ENCODE measurements at places on chromosomes 5 and 9.

- no peak for DNase-seq
Observed at GRCh38 chr5:179131321-179131835, 71.2 kb downstream of the ZNF354C start.

GRCh38 chr9:130327781-130328348 is 62.3 kb downstream of the HMCN2 start:
- DNase-seq, result peak; percentile 19

DNA sequence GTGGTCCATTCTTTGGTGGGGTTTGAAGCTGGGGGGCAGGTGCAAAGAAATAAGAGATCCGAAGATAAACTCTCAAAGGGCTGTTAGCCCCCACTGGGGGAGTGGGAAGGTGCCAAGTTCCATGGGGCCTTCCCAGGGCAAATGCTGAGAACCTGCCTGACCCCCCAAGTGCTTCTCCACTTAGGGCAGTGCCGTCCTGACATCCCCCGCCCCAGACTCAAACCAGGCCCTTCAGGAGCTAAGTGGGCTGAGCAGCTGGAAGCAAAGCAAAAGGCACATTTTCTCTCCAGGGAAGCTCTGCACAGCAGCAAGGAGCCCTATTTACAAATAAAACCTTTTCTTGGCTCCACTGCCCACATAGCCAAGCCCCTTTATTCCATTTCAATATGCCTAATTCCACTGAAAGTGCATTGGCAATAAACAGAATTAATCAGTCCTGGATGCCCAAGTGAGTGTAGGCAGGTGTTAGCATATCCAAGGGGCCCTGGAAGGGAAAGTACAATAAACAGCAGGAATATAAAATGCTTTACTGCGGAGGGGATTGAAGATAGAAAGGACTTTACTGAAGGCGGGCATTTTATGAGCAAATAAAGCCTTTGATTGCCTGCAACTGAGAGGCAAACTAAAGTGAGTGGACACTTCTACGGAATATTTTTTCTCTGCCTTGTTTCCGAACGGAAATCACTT is 44.6 kb downstream of the WHRN start:
- DNase-seq, result no peak

- DNase-seq, result no peak
Observed at GRCh38 chr5:6636293-6636692, 3.1 kb downstream of the SRD5A1 start.

GRCh38 chr5:31598640-31599611 is 40.0 kb upstream of the PDZD2 start:
- DNase-seq, result no peak

- no peak for DNase-seq
Observed at GRCh38 chr9:109050444-109050843, 37.1 kb upstream of the CTNNAL1 start.

DNA sequence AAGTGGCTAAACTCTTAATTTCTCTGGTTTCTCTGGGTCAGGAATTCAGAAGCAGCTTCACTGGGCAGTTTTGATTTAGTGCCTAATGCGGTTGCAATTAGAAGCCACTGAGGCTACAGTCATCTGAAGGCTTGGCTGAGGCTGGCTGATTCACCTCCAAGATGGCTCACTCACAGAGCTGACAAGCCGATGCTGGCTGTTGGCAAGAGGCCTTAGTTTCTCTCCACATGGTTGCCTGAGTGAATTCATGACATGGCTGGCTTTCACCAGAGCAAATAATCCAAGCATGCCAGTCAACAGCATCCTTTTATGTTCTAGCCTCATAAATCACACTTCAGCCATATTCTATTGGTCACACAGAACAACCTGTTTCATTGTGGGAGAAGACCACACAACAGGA is 2.8 kb upstream of the CDK7 start:
- no peak for DNase-seq

GRCh38 chr9:114382699-114383520 is 4.9 kb downstream of the AKNA start:
- no peak for DNase-seq

DNA sequence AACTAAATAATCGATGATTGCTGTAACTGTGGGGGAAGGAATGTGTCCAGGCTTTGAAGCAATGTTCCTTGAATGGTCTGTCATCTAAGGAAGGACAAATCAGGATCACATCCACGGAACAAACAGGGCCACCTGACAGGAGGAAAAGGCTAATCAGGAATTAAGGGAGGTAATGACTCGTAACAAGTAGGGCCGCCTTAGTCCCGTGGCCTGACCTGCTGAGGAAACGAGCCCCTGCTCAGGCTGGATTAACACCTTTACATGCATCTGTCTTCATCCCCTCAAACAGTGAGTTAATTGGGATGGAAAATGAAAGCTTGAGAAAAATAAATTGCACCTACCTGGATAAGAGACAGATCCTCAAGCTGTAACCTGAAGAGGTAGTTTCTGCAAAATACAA is 227.8 kb downstream of the SEMA5A start:
- no peak for DNase-seq

- no peak for DNase-seq
Observed at GRCh38 chr9:133238272-133238850, 29.3 kb upstream of the OBP2B start.

DNA sequence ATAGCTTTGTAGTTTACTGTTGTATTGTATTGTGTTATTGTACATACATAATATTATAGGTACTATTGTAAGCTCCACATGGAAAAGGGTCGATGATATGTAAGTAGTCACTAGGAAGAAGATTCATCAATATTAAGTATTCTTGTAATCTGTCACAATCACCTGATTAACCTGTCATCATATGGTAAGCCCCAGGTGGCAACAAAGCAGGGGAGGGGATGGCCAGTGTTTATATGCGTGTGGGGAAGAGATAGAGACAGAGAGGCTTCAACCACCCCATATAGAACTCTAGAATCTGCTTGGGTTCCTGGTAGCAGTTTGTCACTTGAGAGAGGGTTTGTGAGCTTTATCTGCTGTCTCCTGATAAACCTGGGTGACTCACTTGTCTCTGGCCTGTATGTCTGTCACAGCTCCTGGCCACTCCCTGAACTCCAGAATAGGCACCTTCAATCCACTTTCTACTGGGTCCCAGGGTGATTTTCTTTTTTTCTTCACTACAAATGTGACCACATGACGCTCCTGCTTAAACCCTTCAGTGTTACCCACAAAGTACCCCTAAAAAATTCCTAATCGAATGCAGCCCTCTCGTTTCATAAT is 48.9 kb upstream of the CPEB4 start:
- DNase-seq, result no peak

GRCh38 chr9:138040446-138041430 is 163.2 kb downstream of the CACNA1B start:
- no peak for DNase-seq

- DNase-seq, result no peak
Observed at GRCh38 chr9:92617951-92618510, 51.9 kb downstream of the IPPK start.

DNA sequence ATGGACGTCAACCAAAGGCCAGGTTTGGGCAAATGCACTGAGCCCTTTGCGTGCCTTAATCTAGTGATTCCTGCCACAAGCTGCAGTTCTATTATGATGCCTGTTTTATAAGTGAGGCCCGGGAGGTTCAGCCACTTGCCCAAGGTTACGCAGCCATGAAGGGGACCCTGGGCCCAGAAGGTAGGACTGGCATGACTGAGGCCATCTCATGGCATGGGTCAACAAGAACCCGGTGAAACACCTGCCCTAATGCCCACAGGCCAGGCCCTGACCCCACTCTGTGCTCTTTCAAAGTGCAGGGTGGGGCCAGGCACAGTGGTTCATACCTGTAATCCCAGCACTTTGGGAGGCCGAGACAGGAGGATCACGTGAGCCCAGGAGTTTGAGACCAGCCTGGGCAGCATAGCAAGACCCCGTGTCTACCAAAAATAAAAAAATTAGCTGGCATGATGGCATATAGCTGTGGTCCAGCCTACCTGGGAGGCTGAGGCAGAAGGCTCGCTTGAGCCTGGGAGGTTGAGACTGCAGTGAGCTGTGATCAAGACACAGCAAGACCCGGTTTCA is 8.6 kb downstream of the NINJ1 start:
- peak; percentile 39 for DNase-seq

DNA sequence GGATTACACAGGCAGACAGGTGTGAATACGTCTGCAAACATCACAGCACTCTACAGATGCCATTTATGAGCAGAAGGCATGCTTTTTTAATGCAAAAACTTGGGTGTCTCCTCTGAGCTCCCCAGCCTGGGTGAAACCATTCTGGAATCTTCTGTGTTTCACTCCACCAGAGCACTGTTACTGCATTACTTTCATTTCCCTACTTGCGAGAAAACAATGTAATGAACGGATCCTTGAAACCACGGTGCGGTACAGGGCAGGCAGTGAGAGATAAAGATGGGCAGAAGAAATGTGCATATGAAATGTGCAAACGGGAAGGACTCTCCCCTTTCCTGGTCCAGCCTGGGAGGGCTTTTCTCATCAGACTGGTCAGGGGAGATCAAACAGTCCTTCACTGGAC is 584.3 kb upstream of the KLF4 start:
- DNase-seq, result no peak

GRCh38 chr9:89353989-89354388 is 35.7 kb downstream of the SECISBP2 start:
- no peak for DNase-seq

DNA sequence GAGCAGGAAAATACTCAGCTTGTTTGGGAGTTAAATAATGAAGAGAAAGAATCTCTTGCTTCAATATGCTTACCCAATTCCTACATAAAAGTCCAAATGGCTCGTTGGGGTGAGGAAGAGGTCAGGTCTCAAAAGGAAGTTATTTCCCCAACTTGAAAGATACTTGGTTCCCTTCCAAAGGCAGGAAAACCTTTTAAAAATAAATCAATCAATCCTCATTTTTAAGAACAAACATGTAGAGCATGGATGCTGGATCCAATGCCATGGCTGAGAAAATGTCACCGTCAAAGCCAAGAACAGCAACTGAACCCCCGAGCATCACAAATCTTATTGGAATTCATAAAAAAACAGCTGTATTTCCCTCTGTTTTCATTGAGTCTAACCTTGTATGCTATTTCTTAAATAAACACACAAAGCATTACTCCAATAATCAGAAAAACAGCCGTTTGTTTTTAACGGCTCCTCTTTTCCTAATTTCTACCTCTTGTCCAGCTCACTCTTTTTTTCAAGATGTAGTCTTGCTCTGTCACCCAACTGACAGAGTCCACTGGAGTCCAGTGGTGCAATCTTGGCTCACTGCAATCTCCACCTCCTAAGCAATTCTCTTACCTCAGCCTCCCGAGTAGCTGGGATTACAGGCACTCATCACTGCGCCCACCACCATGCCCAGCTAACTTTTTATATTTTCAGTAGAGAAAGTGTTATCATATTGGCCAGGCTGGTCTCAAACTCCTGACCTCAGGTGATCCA is 140.7 kb downstream of the GNA14 start:
- DNase-seq, result no peak

DNA sequence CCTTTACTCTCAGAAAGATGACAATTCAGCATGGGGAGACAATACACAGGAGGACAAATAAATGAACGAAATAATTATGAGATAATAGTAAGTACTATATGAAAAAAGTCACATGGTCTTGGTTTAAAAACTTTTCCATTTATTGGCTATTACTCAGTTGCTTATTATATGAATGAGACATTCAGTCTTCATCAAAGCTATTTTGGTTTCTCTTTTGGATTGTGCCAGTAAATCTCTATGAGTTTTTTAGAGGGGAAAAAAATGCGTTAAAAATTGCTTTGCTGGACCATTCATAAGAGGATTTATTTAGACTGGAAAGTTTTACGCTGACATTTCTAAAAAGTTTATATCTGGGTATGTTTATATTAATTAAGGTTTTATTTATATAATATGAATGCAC is 137.7 kb downstream of the AOPEP start:
- no peak for DNase-seq

GRCh38 chr5:135843571-135844337 is 9.3 kb downstream of the SLC25A48 start:
- DNase-seq, result no peak

- DNase-seq, result no peak
Observed at GRCh38 chr5:153352685-153353219, 137.7 kb upstream of the GRIA1 start.

DNA sequence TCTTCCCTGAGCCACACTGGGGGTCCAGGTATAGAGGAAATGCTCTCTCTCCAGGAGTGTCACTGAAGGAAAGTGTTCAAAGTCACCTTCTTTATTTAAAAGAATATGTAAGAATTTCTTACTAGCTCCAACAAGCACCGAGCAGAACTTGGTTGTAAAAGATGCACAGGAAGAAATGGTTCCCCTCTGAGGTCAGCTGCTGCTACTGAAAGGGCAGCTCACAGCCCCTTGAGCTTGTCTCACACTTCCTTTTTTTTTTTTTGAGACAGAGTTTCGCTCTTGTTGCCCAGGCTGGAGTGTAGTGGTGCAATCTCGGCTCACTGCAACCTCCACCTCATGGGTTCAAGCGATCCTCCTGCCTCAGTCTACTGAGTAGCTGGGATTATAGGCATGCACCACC is 77.2 kb downstream of the PRRT1B start:
- no peak for DNase-seq

- no peak for DNase-seq
Observed at GRCh38 chr5:122319897-122320296, 7.9 kb downstream of the SNCAIP start.

DNA sequence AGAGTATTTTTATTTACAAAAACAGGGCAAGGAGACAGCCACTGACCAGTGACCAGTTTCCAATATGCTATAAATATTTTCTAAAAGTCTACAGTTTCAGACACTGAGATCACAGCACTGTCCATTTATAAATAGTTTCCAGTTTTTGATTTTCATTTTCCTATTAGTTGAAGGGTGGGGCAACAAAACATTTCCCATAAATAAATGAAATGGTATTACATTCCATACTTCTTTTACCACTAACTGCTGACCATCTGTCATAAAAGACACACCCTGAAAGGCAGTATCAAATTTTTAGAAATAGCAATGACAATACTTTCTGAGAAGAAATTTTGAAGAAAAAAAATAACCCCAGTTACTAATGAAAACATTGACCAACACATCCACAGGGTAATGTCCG is 126.7 kb downstream of the ARSB start:
- no peak for DNase-seq

GRCh38 chr5:112077180-112077579 is 320.2 kb upstream of the NREP start:
- no peak for DNase-seq

DNA sequence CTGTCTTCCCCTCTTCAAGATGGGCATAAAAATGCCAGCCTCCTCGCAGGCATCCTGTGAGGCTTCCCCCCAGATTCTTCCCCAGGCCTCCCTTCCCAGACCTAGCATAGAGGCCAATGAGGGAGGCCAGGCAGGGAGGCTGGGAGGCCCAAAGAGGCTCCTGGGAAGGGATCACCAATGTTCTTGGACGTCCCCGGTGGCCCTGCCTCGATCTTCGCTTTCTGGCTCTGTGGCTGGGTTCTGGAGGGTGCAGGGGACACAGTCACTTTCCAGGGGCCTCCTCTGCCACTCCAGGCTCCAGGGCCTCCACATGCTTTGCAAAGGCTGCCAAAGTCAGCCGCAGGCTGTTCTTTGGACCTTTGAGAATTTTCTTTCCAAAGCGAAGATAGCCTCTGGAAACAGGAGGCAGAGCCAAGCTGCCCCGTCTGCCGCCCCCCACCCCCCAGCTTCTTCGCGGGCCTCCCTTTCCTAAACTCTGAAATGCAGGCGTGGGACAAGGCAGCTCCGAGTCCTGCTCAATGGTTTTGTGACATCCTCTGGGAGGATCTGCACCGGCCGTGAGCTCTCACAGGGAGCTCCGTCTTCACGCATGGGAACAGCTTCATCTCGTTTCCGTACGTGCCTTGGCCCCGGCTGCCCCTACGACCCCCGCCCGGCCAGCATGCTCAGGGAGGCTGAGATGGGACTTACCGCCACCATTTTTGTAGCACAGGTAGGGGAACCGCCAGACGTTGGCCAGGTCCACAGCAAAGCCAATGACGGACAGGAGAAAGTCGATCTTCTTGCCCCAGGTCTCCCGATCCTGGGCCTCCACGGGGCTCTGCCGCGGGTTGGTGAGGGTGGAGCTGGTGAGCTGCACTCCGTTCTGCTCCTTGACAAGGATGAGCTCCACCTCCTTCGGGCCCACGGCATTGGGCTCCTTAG is 2.8 kb downstream of the SLC6A3 start:
- DNase-seq, result no peak

Data from pancreas (tissue), 10 donors.